ENCODE measurements at places on chromosomes 1 and 21.

GRCh38 chr21:18772404-18772803 is 368.8 kb upstream of the TMPRSS15 start:
- DNase-seq = no peak

GRCh38 chr21:41897700-41898099 is 18.6 kb upstream of the PRDM15 start:
- no peak for DNase-seq

DNA sequence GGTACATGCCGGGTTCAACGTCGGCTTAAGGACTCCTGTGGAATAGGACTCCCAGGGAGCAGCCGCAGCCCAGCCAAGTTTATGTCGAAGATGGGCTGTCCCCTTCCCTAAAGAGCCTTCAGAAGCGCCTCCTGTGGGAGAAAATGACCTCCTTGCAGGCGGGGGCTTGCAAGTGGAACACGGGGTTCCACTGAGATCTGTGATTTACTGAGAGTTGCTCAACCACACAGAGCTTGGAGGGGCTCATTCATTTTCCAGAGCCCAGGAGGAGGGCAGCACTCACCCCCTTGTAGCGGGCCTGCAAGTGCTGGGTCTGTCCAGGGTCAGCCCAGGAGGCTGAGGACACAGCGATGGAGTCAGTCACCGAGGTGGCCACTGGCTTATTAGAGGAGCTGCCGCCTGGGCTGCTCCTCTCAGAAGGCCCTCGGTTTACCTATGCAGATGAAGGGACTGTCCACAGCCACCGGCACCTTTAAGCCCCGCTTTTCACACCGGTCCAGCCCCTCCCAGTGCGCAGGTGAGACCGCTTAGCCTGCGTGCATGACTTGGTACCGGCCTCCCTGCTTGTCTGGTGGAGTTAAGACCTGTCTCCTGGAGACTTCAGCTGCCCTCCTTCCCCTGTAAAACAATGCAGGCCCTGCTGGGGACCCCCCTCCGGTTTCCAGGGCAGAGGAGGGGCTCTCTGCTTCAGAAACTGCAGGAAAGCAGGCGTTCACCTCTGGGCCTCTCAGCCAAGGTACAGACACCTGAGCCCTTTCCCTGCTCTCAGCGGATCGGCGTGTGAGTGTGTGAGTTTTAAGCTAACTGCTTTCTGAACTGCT is 57.5 kb downstream of the ATP5PO start:
- no peak for DNase-seq

- DNase-seq = no peak
Observed at GRCh38 chr1:98931128-98931835, 73.4 kb downstream of the PLPPR5 start.

DNA sequence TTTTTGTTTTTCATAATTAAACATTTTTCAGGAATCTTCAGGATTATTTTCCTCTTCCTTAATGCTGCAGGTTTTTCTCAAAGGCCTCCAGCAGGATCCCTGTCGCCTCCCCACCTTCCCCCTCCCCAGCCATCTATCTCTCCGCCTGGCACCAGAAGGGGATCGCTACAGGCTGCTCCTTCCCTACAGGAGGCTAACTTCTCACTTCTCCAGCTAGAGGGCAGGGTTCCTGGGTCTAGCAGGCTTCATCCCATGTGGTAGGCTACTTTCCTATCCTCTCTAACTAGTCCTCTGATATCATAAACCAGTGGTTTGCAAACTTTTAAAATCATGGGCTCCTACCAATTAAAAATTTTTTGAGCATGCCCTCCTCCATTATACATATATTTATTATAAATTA is 104.1 kb downstream of the KCNN3 start:
- DNase-seq = no peak

GRCh38 chr1:55585402-55585792 is 370.2 kb upstream of the USP24 start:
- no peak for DNase-seq

GRCh38 chr21:32132409-32132808 is 146.4 kb downstream of the MIS18A start:
- no peak for DNase-seq

GRCh38 chr1:211935448-211935970 is 99.8 kb downstream of the INTS7 start:
- no peak for DNase-seq

GRCh38 chr1:37723072-37723389 is 30.7 kb downstream of the CDCA8 start:
- DNase-seq = no peak

- DNase-seq = no peak
Observed at GRCh38 chr1:23343221-23344110, 618 bp downstream of the HNRNPR start.

DNA sequence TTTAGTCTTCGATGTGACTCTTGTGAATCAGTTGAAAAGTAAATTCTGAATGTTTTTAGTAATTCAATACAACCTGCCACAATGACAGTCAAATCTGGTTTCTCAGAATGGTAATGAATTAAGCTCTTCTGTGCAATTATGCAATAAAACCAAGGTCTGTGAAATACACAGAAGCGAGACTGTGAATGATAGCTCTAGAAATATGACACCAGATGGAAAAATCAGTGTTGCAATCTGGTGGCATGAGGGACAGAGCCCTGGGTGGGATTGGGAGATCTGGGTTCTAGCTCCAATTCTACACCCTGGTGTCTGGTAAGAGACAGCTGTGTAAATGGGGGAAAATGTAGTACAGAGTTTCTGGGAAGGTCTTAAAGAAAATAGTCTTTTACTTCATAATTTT is 586.4 kb upstream of the ZRANB2 start:
- no peak for DNase-seq

- DNase-seq = peak; percentile 65
Observed at GRCh38 chr21:20998456-20998789, 214 bp downstream of the NCAM2 start.

GRCh38 chr1:193299038-193299437 is 112.6 kb upstream of the B3GALT2 start:
- DNase-seq = no peak

DNA sequence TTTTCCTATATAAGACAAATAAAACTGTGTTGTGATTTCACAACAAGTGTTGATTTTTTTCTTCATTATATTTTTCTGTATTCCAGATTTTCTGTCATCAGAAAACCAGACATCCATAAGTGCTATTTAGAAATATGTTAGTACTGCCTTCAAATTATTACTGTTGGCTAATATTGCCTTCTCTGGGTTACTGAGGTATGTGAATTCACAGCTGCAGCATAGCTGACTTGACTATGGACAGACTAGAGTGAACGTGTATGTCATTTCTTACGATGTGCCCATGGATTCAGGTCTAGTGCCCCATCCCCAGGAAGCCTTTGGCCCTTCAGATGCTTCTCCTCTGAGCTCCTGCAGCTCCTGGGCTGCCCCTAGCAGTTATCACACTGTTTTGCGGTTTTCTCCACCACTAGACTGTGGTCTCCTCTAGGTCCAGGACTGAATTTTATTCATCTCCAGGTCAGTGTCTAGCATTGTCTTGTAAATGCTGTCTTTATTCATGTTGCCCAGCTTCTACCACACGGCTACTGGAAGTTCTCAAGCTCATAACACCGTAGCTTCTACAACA is 118.5 kb downstream of the FGGY start:
- DNase-seq = no peak

DNA sequence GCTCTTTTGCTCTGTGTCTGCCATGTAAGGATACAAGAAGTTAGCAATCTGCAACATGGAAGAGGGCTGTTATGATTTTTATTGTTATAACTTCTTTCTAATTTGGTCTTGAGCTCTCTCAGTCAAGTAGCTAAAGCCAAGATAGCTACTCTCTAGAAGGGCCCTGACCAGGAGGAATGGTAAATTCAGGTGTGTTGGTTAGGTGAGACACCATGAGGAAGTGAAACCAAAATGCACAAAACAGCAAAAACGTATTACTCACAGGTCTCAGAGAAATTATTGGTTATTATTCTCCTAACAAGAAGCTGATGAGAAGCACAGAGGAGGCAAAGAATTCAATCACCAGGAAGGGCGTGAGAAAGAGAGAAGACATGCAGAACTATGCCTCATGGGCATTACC is 51.8 kb upstream of the INSL5 start:
- no peak for DNase-seq

DNA sequence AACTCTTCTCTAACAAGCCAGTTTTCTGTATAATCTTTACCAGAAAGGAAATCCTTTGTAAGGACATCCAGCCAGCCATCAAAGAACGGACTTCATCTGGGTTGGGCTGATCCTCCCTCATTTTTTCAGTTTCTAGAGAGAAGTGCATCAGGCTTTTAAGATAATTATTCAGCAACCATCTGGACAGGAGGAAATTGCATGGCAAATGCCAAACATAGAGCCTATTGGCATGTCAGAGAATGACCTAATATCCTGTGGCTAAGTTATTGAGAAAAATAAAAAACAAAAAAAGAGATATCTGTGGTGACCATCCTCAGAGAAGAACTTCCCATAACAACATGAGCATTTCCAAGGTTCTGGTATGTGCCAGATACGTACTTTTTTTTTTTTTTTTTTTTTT is 74.9 kb upstream of the BEND5 start:
- no peak for DNase-seq

- no peak for DNase-seq
Observed at GRCh38 chr1:201053155-201053860, 29.8 kb upstream of the KIF21B start.

DNA sequence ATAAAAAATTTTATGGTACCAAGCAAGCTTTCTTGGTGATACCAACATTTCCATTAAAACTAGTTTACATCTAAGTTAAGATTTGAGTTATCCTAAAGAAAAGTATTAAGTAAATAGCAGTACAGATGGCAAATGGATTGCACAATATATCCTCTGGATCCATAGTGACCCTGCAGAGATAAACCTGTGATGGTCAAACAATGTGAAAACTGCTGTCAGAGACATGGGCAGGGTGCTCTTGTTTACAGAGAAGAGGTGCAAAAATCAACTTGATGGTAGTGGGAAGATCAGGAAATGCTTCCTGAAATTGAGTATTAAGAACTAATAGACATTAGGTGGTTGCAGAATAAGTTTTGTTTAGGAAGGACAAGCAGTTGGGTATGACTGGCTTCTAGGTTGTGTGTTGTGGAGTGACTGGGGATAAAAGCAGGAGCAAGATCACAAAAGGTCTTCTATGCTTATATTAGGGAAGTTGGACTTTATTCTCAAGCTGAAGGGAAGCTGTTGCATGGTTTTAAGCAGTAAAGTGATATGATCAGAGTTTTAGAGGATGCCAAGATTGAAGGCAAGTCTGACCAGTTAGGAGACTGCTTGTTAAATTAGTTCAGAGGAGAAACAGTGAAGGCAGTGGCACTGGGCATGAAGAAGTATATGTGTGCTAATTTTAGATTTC is 9.9 kb downstream of the TTC3 start:
- DNase-seq = no peak

DNA sequence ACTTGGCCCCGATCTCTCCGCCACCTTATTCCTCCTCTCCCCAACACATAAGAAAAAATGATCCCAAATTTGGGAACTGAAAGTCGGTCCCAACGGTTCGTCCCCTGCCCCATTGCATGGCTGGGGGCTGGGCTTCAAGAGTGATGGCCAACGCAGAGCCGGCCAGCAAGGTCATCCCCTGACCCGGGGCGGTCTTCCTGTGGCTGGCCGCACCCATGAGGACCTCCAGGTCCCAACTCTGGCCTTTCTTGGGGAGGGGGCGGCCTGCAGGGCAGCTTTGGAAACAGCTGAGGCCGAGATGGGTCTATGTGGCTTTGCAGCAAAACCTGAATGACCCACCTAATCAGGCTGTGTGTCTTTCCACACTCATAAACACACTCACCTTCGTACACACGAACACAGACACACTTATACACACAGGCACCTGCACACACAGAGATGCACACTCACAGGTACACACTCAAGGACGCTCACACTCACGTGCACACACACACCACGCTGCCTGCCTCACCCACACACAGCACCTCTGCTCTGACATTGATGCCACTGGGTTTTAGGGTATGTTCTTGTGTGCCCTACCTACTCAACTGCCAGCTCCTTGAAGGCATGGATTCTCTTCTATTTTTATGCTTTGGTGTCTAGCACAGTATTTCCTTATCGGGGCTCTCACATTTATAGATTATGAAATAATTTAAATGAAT is 562 bp downstream of the DYNLT5 start:
- no peak for DNase-seq

- no peak for DNase-seq
Observed at GRCh38 chr1:20634065-20634593, 871 bp downstream of the PINK1 start.

DNA sequence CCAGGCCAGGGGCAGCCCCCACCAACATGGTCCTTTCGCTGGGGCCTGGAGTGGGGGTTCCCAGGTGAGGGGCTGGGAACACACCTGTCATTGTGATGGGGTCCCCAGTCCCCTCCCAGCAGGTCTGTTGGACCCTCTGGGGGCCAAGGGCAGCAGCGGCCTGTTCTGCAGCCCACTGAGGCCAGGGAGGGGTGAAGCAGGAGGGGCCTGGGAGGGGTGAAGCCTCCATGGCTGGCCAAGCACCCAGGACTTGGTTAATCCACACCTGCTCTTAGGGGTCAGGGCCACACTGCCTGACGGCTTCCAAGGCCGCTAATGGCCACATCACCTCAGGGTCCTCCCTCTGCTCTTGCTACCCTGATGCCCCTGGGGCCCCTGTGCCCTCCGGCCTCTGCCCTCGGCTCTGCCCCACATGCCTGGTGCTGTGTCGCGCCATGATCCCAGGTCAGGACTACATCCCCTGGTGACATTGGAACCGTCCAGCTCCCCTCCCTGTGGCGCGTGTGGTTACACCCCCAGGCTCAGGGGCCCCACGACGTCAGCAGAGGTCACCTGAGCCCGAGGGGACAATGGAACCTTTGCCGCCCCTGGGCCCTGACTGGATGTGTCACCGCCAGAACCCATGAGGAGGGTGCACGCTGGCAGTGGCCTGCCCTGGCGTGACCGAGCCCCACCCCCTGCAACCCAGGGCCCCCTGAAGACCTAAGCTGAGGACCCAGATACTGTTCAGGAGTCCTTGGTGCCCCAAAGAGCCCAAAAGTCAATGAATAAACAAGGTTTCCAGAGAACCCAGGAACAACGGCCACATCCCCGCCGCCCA is 7.0 kb downstream of the TNFRSF18 start:
- no peak for DNase-seq

DNA sequence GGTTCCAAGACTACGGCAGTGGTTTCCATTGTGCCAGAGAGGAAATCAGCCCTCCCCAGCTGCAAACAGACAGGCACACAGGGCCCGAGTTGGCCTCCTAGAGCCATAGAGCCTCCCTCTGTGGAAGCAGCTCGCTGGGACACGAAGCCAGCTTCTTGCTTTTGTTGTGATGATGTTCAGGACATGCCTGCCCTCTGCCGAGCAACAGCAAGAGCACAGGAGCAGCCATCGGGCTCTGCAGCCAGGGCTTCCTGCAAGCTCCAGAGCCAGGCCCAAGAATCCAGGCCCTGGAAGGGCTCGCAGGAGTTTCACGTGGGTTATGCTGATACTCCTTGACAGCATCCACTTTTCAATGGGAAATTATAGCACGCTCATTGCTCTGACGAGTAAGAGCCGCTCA is 18.5 kb downstream of the NPHP4 start:
- peak; percentile 83 for DNase-seq

- DNase-seq = no peak
Observed at GRCh38 chr1:56710646-56711045, 65.5 kb downstream of the PRKAA2 start.

DNA sequence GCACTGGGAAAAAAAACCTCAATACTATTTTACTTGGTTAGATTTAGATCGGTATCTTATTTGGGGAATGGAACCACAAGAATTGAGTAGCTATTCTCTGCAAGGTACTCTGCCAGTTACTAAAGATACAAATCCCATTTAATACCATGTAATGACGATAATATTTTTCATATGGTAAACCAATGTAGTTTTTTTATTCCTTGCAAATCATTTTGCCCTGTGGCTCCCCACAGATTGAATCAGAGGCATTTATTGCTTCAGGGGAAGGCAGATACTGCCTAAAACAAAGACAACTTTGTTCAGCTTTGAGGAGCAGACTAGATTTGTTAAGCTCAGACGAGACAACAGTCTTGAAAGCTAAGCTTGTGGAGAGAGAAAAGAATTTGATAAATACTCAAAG is 226.7 kb upstream of the RUNX1 start:
- DNase-seq = no peak
